ENCODE measurements at places on chromosomes 11 and 22.

DNA sequence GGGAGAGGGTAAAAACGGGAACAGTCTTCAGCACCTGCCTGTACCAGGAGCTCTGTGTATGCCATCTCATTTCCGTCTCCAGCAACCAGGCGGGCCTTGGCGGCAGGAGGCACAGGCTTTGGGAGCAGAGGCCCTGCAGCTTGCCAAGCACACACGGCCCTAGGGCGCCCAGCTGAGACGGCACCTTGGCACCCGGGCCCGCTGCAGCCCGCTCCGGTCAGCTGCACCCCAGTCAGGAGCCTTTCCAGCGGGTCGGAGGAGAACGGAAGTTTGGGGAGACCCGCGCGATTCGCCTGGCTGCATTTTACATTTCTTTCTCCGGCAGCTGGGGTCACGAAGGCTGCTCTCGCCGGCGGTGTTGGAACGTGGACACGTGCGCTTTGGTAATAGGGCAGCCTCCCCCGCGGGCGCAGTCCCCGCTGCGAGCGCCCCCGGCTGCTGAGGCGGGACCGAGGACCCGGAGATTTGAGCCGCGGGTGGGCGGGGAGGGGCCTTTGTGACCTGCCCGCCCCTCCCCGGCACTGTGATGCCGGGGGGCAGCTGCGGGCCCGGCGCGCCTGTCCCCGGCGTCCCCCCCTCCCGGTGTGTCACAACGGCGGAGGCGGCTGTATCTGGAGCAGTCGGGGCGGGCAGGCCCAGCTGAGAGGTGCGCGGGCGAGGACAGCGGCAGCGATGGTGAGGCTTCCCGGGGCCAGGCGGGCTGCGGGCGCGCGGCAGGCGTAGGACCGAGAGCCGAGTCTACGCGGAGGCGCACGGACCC is at the start of gene TUBA8:
TUBA8 (plus strand) TSS at position 616 of the 760 bp plus-strand sequence; CDS start at position 673, 57 bp downstream.
- DNase-seq: peak; percentile 55

- DNase-seq: peak; percentile 52
Measured at GRCh38 chr22:26673486-26673885, 16.1 kb downstream of the MIAT start.

- DNase-seq: no peak
Measured at GRCh38 chr11:118042796-118043195, 34.1 kb upstream of the TMPRSS4 start.

DNA sequence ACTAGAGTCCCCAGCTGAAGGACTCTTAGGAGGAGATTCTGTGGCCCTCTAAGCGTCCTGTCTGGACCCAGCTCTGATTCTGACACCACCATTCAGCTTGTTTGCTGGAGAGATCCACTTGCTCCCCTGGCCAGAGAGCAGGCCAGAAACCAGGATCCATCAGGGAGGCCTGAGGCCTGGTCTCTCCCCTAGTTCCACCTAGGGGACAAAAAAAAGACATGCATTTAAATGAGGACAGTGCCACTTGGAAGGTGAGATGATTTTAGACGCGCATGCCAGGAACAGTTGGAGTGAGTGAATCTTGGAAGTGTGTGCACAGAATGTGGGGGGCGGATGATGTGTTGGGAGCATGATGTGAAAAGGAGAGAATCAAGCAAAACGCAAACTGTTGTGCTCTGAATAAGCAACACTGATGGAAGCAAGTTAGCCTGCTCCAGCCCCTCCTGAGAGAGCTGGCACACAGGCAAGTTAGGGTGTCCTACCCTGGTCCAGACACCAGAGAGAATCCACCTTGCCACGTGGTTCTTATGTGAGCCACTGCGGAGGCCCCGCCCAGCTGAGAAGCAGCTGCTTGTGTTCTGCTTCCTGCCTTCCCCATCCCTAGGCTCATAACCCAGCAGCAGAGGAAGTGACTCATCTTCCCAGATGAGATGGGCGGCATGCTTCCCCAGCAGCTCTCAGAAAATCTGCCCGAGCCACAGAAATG is 8.0 kb upstream of the SLCO2B1 start:
- DNase-seq: peak; percentile 73

- DNase-seq: no peak
Measured at GRCh38 chr11:128507936-128508335, 79.4 kb downstream of the ETS1 start.

- peak; percentile 26 for DNase-seq
Measured at GRCh38 chr11:5476186-5476819, 12.2 kb upstream of the OR52D1 start.

GRCh38 chr22:45845076-45845487 is 131.9 kb downstream of the WNT7B start:
- DNase-seq: no peak

DNA sequence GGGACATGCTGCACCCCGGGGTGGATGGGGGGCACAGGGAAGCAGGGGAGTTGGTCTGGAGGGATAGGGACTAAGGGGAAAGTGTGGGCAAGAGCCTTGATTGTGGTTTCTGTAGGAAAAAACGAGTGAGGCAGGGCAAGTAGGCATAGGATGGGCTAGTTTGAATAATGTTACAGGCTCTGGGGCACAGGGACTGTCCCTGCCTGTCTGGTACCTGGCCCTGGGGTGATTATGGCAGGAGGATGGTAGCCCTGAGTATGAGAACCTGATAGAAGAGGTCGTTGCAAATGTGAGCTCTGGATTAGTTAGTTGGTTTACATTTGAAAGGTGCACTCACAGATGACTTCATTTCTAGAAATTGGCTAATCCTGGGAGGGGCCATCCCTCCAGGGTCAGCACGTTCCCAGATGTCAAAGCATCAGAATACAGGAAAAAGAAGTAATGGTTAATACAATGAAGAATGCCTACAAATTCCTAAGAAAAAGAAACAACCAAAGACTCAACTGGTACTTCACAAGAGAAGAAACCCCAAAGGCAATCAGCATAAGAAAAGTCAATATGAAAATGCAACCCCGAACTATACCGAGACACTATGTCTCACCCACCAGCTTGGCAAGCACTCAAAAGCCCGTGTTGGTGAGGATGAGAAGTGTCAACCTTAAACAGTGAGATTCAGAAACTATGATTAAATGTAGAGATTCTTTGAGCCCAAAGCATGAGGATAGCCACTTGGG is 11.3 kb upstream of the SMIM38 start:
- peak; percentile 22 for DNase-seq

All from activated T-cell treated with anti-CD3 and anti-CD28 coated beads, Interleukin-2, amount 50 U/mL, for 72 hours (primary cell).